ENCODE measurements at places on chromosomes 1 and 21. TPM values are rescaled to one million over a fixed set of nuclear protein-coding genes. Genes with fewer than 3 reads are reported as not detected.

Gene SLC6A9
- 8.0 TPM for polyA plus RNA-seq

Gene RGSL1
- polyA plus RNA-seq = 0.20 TPM

Gene PRDM16
- 11.1 TPM for polyA plus RNA-seq

- DNase-seq = peak; percentile 95
Observed at GRCh38 chr1:151008244-151009205, at the start of gene PRUNE1. PRUNE1 (plus strand) TSS chr1:151008449; CDS start chr1:151008633, 184 bp downstream.

DNA sequence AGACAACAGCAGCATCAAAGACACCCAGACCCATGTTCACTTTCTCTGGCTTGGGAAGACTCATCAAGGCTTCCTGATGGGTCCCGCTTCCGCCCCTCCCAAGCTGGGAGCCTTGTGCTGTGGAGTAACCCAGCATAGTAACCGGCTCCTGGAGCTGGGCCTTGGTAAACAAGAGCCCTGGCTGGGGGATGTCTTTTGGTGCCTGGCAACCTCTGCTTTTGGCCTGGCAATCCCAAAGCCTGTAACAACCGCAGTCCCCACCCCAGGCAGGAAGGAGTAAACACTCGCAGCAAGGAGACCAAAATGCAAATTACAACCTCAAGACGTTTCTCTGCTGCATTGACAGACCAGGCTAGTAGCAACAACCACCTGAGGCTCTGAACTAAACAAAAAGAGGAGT lies 16.9 kb upstream of the THRAP3 start:
- no peak for DNase-seq

DNA sequence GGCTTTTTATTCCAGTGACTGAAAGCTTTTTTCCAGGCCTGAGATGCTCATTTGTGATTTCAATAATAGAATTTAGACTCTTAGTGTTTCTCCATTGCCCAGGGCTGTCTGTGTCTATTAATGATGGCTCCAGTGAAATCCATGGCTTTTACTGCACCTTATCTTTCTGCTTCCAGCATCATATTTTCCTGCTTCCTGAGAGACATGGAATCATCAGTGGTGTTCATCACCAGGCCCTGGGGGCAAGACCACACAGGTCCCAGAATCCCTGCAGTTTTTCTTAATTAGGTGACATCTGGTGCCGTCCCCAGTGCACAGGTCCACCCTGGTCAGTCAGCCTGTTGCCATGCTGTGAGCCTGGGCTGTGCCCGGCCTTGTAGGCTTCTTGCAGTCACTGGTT lies 15.5 kb downstream of the NT5C1A start:
- DNase-seq = no peak

DNA sequence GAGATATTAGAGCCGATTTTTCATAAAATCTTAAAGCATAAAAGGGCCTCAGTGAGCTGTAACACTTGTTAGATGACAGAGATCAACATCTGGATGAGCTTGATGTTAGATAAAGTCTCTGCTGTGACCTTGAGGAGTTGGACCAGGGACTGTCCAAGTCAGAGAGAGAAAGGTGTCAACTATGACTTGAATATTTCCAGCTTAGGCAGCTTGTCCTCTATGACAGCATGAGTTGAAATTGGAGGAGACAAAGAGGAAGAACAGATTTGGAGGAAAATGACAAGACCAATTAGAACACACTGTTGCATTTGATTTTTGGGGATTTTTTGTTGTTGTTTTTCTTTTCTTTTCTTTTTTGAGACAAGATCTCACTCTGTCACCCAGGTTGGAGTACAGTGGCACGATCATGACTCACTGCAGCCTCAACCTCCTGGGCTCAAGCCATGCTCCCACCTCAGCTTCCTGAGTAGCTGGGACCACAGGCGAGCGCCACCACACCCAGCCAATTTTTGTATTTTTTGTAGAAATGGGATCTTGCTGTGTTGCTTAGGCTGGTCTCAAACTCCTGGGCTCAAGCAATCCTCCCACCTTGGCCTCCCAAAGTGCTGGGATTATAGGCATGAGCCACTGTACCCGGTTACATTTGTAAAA lies 35.3 kb upstream of the CLIC4 start:
- no peak for DNase-seq

DNA sequence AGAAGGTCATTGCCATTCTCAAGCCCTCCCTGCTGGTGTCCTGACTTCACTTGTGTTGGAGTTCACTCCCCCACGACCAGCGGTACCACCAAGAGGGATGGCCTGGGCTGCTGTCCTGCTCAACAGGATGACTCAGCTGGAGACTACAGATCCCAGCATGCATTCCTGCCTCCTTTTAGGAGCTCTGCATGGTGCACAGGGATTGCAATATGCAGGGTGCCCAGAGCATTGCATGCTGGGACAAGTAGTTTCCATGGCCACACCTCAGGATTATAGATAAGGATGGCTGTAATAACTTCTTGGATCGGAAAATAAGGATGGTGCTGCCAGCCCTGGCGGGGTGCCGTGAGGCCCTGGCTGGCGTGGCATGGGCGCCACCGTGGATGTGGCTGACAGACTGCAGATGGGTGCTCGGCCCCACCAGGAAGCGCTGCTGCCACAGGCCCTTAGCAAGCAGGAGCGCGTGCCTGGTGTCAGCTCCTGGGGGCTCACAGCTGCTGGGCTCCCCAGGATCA lies 150.0 kb downstream of the CASZ1 start:
- no peak for DNase-seq

Measured in left renal pelvis (tissue), 4 donors.